ENCODE measurements at places on chromosomes 3 and 15. TPM values are rescaled to one million over a fixed set of nuclear protein-coding genes. Genes with fewer than 3 reads are reported as not detected.

CCDC191 gene
- 2.3 TPM for total RNA-seq

GOLGA6B gene
- total RNA-seq = not detected

IL17RB gene
- total RNA-seq = 2.3 TPM

NLGN1 gene
- total RNA-seq = 18.3 TPM

GRCh38 chr3:47007482-47008233 is 28.2 kb downstream of the NBEAL2 start:
- no peaks in the 10 kb centered on the region for H3K27me3 ChIP-seq
- H3K4me1 ChIP-seq = peaks cover 9% of the 10 kb centered on the region
- no peak for DNase-seq
- H3K36me3 ChIP-seq = peaks cover 8% of the 10 kb centered on the region
- no peak overlapping the region for H3K4me3 ChIP-seq

DNA sequence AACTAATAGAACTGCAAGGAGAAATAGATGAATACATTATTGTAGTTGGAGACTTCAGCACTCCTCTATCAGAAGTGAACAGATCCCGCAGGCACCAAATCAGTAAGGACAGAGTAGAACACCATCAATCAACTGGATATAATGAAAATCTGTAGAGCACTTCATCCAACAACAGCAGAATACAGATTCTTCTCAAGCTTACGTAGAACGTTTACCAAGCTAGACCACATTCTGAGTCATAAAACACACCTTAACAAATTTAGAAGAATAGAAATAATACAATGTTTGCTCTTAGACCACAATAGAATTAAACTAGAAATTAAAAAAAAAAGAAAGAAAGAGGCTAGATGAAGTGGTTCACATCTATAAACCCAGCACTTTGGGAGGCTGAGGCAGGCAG is 70.7 kb upstream of the NEDD4 start:
- no peak overlapping the region for H3K27ac ChIP-seq
- no peaks in the 10 kb centered on the region for H3K36me3 ChIP-seq
- no peaks in the 10 kb centered on the region for H3K27me3 ChIP-seq
- no peak overlapping the region for H3K4me3 ChIP-seq
- H3K4me1 ChIP-seq = no peaks in the 10 kb centered on the region
- DNase-seq = no peak

All from thoracic aorta (tissue), 2 donors.